Omental fat pad (tissue), 4 donors: ENCODE measurements at places on chromosomes 3 and 15. TPM values are rescaled to one million over a fixed set of nuclear protein-coding genes. Genes with fewer than 3 reads are reported as not detected.
A peak's percentile ranks its signal among the peaks of the same experiment; 100 is the strongest.

DNA sequence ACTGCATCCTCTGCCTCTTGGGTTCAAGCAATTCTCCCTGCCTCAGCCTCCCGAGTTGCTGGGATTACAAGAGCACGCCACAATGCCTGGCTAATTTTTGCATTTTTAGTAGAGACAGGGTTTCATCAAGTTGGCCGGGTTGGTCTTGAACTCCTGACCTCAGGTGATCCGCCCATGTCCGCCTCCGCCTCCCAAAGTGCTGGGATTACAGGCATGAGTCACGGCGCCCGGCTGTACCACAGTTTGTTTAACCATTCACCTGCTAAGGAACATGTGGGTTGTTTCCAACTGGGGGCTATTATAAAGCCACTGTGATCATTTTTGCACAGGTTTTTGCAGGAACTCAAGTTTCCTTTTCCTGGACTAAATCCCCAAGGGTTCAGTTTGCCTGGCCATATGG, 123.2 kb upstream of the RAP2B start:
- DNase-seq = no peak

DNA sequence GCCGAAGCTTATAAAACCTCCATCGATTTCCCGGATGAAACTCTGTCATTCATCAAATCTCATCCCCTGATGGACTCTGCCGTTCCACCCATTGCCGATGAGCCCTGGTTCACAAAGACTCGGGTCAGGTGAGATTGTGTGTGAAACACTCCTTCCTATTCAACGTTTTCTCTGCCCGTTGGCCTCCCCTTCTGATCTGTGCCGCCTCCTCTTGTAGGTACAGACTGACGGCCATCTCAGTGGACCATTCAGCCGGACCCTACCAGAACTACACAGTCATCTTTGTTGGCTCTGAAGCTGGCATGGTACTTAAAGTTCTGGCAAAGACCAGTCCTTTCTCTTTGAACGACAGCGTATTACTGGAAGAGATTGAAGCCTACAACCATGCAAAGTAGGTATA, 47.4 kb downstream of the SEMA6D start:
- DNase-seq = no peak

- DNase-seq = no peak
Measured at GRCh38 chr15:75578173-75578947, 755 bp downstream of the PTPN9 start.

- no peak for DNase-seq
Measured at GRCh38 chr15:57403566-57404325, 27.4 kb downstream of the CGNL1 start.

GRCh38 chr3:45081506-45082141, 55.5 kb downstream of the CLEC3B start:
- no peak for DNase-seq

- no peak for DNase-seq
Measured at GRCh38 chr3:77137559-77137958, 97.7 kb downstream of the ROBO2 start.

DNA sequence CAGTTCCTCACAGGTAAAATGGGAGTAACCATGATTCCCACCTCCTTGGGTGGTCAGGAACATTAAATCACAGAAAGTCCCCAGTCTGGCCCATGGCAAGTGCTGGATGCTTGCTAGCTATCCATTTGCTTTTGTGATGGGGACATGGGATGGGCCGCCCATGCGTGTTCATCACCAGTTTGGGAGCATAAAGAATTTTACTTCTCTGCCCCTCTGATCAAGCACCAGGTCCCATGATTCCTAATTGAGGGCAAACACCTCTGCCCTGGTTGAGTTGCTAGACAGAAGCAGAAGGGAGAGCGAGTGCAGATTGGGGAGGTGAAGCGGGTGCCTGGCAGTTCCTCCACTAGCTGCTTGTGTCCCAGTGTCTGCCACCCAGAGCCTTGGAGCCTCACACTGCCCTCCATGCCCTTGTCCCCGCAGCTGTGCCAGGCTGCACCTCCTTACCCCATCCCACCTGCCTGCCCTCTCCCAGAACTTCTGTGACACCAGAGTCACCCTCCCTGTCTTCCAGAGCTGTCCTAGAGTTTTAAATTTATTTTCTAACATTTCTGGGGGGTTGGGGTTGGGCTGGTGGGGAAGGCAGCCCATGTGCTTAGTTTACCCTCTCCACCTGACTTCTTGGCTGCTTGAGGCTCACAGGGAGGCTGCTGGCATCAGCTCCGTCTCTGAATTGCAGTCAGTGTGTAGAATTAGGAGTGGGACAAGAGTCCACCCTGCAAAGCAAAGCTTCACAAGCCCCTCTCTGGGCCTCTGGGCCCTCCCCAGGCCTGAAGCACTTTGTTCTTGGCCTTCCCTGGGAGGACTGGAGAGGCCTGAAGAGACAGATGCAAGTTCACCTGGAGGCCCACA, 18.4 kb downstream of the CFAP100 start:
- DNase-seq = no peak

GRCh38 chr3:18423401-18424212, 1.5 kb downstream of the SATB1 start:
- DNase-seq = peak; percentile 47

- no peak for DNase-seq
Measured at GRCh38 chr3:57951066-57951882, 56.9 kb upstream of the FLNB start.

- no peak for DNase-seq
Measured at GRCh38 chr3:4695846-4696245, 202.7 kb downstream of the ITPR1 start.

- no peak for DNase-seq
Measured at GRCh38 chr15:48930735-48931134, 33.0 kb downstream of the SHC4 start.

DNA sequence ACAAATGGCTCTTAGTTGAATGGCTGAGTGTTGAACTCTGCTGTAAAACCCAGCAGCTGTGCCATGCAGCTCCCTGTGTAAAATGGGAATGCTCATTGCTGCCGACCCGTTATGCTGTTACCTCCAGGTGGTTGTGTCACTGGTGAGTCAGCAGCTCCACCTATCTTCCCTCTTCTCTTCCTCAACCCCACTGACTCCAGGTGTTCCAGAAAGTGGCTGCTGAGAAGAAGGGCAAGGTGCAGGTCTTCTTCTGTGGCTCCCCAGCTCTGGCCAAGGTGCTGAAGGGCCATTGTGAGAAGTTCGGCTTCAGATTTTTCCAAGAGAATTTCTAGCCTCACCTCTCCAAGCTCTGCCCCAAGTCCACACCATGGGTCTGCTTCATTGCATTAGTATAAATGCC, 41.9 kb downstream of the NOX5 start:
- DNase-seq = no peak

GRCh38 chr15:64237677-64238076, 74.9 kb upstream of the PPIB start:
- DNase-seq = no peak

DNA sequence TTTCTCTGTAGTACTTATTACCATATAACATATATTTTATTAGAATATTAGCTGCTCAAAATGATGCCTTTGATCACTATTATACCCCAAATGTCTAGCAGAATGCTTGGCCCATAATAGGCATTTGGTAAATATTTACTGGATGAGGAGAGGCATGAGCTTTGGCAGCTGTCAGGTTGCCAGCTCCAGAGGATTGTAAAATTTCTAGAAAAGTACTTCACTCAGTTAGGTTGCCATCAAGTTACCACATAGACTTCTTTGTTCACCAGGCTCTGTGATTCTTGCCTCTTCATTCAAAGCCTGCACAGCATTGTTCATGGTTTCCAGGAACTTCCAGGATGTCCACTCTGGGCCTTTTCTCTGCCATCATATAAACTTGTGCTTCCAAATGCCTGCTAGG, 582.8 kb downstream of the PDCD6IP start:
- DNase-seq = no peak

DNA sequence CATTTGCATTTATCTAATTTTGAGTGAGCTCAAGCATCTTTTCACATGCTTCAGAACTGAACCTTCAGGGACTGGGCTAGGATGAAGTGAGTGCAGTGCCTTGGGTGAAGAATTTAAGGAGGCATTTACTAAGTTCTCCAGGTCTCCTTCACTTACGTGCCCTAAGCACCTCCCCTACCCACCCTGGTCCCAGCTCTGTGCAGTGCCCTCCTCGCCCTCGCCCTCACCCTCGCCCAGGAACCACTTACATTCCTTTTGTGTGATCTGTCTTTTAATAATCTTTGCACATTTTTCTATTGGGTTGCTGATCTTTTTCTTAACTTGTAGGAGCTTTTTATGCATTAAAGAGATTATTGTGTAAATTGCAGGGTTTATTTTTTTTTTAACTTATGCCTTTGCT, 322.6 kb downstream of the THSD4 start:
- DNase-seq = no peak

GRCh38 chr3:59482684-59483083, 432.9 kb upstream of the CFAP20DC start:
- DNase-seq = no peak

GRCh38 chr3:133914839-133915600, 19.3 kb upstream of the RAB6B start:
- no peak for DNase-seq

GRCh38 chr15:78438619-78439285, 736 bp downstream of the IREB2 start:
- no peak for DNase-seq

DNA sequence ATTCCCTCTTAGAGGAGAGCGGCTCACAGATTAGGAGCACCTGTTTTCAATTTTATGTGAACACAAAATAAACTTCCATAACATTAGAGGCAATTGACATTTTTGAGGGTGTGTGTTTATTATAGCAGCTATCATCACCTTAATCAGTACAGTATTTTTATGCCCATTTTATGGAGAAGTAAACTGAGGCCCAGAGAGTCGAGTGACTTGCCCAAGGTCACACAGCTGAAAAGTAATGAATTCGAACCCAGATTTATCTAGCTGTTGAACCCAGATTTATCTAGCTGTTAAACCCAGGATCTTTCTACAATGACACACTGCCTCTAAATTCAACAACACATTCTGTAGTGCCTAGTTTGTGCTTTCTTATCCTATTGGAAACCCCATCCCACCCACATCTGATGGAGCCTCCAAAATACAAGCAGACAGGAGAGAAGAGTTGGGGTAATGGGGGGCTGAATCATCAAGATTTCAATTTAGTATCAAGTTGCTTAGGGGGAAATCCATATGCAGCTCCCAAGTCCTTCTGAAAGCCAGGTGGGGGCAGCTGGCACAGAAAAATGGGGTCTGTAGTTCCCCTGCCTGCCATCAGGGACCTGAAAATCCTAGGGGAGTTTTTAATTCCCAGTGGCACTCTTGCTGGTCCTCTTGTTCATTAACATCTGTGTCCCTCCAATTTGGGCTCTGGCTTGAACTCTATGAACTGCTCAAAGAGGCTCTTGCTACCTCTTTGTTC, 50.4 kb upstream of the TRA2B start:
- DNase-seq = no peak

GRCh38 chr3:116188231-116188785, 257.0 kb downstream of the LSAMP start:
- no peak for DNase-seq

IL12A gene
- 2.8 TPM for total RNA-seq

ANKRD34C gene
- total RNA-seq = not detected

SERPINI2 gene
- not detected for total RNA-seq

SPESP1 gene
- total RNA-seq = 4.1 TPM

BFSP2 gene
- total RNA-seq = not detected

IL17RE gene
- 8.8 TPM for total RNA-seq

RETNLB gene
- total RNA-seq = not detected

CNTN6 gene
- total RNA-seq = 1.0 TPM

COLQ gene
- total RNA-seq = 2.5 TPM
